ENCODE measurements at places on chromosomes 2 and 18. TPM values are rescaled to one million over a fixed set of nuclear protein-coding genes. Genes with fewer than 3 reads are reported as not detected.

RND3 gene
- 187 TPM for total RNA-seq

IMPACT gene
- 16.5 TPM for total RNA-seq

RAB6C gene
- total RNA-seq, result 0.02 TPM

CRYGD gene
- total RNA-seq, result not detected

MC5R gene
- total RNA-seq, result not detected

ATL2 gene
- 30.8 TPM for total RNA-seq

DSG3 gene
- total RNA-seq, result not detected

CCDC121 gene
- total RNA-seq, result 1.4 TPM

CRIM1 gene
- 98.2 TPM for total RNA-seq

FAM124B gene
- total RNA-seq, result 0.12 TPM

TRPM8 gene
- total RNA-seq, result 1.9 TPM

SLC5A7 gene
- total RNA-seq, result not detected

AFF3 gene
- total RNA-seq, result 2.6 TPM

VPS54 gene
- total RNA-seq, result 19.5 TPM

MSTN gene
- 1.2 TPM for total RNA-seq

UGT1A10 gene
- total RNA-seq, result not detected

TNS1 gene
- 2.6 TPM for total RNA-seq

GNAL gene
- 0.15 TPM for total RNA-seq

POMC gene
- total RNA-seq, result not detected

UGT1A4 gene
- total RNA-seq, result not detected

MAPK4 gene
- not detected for total RNA-seq

ESPNL gene
- not detected for total RNA-seq

ADRA2B gene
- total RNA-seq, result not detected

HOXD11 gene
- 16.9 TPM for total RNA-seq

SLC4A5 gene
- not detected for total RNA-seq

NDUFAF7 gene
- total RNA-seq, result 15.3 TPM

TUBA4A gene
- 105 TPM for total RNA-seq

METAP1D gene
- total RNA-seq, result 7.8 TPM

TMEM37 gene
- total RNA-seq, result not detected

LINC00305 gene
- total RNA-seq, result not detected

AQP12B gene
- total RNA-seq, result not detected

PJVK gene
- not detected for total RNA-seq

SGO2 gene
- total RNA-seq, result 17.3 TPM

NLRC4 gene
- not detected for total RNA-seq

SCN1A gene
- not detected for total RNA-seq

UGT1A5 gene
- total RNA-seq, result not detected

SERPINB11 gene
- total RNA-seq, result not detected

PID1 gene
- total RNA-seq, result 3.0 TPM

DNAH6 gene
- not detected for total RNA-seq

TBR1 gene
- total RNA-seq, result not detected
